ENCODE measurements at places on chromosomes 7 and 10.

GRCh38 chr7:116400522-116400921, 99.0 kb upstream of the CAV2 start:
- ATAC-seq = no peak

- no peak for ATAC-seq
Observed at GRCh38 chr10:12344375-12345110, 4.8 kb upstream of the CAMK1D start.

DNA sequence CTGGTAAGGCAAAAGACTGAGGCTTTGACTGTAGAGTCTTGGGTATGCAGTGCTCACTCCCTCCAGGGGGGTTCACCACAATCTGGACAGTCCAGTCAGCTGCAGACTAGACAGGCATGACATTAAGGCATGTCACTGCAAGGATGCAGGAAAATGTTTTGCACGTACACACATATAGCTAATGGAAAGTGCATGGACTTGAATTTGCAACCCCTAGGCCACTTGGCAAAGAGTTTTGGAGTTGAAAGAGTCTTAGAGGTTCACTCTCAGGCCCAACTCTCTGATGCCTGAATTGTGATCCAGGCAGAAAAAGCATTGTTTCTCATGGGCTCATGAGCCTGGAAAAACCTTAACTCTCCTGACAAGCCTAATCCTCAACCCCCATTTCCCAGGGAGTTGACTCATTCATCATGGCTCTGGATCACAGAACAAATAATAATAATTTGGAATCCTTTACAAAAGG, 51.9 kb downstream of the LAMB4 start:
- no peak for ATAC-seq

GRCh38 chr7:65295409-65295808, 78.2 kb upstream of the ZNF92 start:
- ATAC-seq = no peak

DNA sequence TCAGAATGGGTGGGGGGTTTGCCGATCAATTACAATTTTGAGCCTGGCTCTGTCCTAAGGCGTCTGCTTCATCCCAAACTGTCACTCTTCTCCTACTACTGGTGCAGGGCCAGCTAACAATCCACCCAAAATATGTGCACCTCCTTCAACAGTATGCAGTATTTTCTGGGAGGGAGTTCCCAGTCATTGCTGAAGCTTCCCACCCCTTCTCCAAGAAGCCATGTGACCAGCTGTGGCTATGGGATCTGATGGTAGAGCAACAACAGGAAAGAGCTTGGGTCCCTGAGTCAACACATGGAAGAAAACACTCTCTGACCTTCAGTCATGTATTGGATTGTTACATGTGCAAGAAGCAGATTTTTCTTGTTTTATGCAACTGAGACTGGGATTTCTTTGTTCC, 185.7 kb upstream of the GHITM start:
- no peak for ATAC-seq

DNA sequence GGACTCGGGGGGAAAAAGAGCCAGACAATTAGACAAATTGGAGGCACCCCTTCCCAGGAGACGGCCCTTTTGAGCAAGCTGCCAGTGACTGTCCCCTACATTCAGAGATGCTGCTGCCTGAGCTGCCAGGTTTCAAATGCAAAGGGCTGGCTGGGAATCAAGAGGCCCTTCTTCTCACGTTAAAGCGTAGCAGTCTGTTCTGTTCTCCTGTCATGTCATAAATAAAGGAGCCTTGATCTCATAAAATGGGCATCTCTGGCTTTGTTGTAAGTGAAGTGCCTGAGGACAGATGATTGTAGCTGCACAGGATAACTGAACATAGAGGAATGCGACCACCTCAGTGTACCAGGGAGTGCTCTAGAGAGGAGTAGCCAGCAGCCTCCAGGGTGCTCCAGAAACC, 917.9 kb downstream of the GRID1 start:
- ATAC-seq = no peak
